ENCODE measurements at places on chromosomes 2 and 18.

DNA sequence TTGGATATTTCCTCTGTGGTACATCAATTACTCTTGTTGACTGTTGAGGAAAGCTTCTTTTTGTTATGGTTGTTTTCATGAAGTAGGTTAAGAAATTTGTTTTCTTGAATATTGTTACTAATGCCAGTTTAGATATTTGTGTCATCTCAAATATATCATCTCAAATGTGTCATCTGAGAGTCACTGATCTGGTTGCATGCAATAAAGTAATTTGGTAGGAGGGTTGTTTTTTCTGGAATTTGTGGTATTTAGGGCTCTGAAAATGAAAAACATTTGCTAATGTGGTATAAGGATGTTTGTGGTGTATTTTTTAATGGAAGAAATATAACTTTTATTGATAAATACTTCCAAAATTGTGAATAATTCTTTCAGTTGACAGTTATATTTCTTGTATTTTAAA, 117.7 kb downstream of the GREB1L start:
- DNase-seq, result no peak

DNA sequence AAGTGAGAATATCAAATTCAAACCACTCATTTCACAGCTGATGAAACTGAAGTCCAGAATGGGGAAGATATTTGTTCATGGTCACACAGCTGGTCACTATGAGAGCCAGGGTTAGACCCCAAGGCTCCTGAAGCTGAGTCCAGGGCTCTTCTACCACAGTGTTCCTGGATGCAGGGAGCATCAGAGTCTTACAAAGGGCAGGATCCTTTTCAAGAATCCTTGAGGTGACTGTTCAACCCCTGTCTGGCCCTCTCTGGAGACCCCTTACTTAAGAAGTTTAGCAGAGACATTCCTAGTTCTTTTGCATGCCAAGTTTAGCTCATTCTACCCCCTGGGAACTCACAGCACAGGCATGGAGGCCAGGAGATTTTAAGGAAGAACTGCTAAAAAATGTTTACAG, 15.7 kb downstream of the PROKR1 start:
- DNase-seq, result no peak

DNA sequence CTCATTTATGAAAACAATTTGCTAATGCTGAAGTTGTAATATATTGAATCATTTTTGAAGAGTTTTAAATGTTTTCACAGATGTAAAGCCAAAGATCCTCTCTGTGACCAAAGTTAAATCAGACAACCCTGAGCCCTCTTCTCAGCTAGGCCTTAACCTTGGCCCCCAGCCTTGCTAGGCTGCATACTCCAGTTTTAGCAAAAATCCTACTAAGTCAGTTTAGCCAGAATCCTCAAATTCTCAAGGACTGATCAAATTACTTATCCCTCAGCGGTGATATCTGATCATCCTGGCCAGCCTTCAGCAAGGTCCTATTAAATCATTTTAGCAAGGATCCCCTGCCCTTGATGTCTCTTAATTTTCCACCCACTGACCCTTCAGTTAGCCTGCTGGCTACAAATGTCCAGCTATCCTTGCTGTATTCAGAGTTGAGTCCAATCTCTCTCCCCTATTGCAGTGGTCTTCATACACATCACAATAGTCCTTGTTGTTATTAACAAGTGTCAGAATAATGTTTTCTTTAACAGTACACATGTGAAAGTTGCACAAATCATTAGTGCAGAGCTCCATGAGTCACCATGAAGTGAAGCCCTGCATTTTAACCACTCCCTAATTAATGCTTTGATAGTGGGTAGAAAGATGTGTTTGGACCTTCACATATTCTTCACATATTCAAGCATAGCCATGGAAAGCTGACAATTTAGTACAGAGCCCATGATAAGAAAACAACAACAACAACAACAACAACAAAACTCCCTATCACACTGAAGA, 206.4 kb downstream of the NBAS start:
- no peak for DNase-seq

DNA sequence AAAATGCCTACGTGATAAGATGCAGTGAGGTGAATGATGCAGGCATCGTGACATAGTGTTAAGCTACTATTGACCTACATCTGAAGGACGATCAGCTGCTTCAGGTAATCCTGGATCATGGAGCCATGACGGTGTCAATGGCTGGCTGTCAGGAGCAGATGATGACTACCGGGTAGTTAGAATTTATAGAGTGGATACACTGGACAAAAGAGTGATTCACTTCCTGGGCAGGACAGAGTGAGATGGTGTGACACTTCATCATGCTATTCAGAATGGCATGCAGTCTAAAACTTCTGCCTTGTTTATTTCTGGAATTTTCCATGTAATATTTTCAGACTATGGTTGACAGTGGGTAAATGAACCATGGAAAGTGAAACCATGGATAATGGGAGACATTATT, 29.5 kb downstream of the METTL8 start:
- DNase-seq, result no peak

DNA sequence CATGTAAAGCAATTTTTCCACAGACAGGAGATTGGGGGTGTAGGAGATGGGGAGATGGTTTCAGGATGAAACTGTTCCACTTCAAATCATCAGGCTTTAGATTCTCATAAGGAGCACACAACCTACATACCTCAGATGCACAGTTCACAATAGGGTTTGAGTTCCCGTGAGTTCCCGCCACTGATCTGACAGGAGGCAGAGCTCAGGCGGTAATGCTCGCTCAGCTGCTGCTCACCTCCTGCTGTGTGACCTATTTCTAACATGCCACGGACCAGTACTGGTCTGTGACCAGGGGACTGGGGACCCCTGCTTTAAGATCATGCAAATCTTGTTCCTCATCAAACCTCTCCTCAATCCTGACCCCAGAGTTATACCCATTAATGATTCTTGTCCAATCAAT, 70.1 kb downstream of the RPE start:
- no peak for DNase-seq

GRCh38 chr2:53753041-53753440, 14.6 kb upstream of the CHAC2 start:
- no peak for DNase-seq

- no peak for DNase-seq
Observed at GRCh38 chr2:241229563-241230401, 41.3 kb downstream of the ANO7 start.

- DNase-seq, result no peak
Observed at GRCh38 chr2:134933732-134934131, 15.1 kb downstream of the CCNT2 start.

- no peak for DNase-seq
Observed at GRCh38 chr2:111236025-111236424, 115.3 kb downstream of the BCL2L11 start.

- peak; percentile 61 for DNase-seq
Observed at GRCh38 chr2:10447300-10447894, 730 bp downstream of the ODC1 start.

- DNase-seq, result no peak
Observed at GRCh38 chr2:11430729-11431128, 35.2 kb downstream of the E2F6 start.

DNA sequence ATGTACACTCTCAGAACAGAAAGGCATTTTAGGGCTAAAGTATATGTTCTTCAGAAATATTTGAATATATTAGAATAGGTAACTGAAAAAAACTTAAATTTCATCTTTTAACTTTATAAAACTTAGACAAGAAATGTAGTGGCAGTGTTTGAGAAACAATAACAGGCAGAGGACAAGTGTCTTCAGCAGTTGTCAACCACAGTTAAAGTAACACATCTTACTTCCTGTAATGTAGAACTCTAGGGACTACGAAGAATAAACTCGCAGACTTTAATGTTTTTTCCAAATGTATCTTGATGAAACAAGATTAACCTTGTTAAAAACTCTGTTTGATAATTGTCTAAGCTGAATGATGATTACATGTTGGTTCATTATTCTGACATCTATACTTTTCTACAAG, 50.7 kb downstream of the RMDN2 start:
- DNase-seq, result no peak

DNA sequence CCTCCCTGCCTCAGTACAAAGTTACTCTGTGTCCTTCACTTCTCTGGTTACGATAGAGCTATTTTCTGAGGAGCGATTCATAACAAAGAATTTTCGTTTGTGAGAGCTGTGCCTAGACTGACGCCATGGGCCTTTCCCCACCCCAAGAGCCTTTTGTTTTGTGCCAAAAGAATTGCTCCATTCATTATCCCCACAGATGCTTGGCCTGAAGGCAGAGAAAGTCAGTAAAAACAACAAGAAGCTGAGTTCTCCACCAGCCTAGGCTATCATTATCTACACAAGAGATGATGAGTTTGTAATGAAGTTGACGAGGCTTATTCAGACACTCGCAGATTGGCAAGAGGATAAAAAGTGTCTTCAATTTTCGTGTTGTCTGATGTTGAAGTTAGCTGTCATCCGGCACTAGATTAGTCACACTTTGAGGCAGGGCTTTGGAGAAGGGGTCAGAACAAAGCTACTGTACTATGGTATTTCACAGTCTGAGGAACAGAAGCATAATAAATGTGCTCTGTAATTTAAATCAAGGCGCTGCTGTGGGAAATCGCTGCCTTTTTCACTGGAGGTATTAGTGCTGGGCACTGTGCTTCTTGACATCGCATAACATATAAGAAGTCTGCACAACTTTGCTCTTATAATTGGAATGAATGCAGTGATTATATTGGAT, 278.4 kb upstream of the FIGN start:
- no peak for DNase-seq

GRCh38 chr2:114709936-114710850, 267.8 kb downstream of the DPP10 start:
- no peak for DNase-seq

GRCh38 chr18:61606068-61606660, 272.9 kb downstream of the CDH20 start:
- DNase-seq, result no peak

- DNase-seq, result no peak
Observed at GRCh38 chr2:218029366-218030360, 26.9 kb upstream of the TNS1 start.

- DNase-seq, result peak; percentile 83
Observed at GRCh38 chr2:46942143-46942526, 26.5 kb upstream of the MCFD2 start.

DNA sequence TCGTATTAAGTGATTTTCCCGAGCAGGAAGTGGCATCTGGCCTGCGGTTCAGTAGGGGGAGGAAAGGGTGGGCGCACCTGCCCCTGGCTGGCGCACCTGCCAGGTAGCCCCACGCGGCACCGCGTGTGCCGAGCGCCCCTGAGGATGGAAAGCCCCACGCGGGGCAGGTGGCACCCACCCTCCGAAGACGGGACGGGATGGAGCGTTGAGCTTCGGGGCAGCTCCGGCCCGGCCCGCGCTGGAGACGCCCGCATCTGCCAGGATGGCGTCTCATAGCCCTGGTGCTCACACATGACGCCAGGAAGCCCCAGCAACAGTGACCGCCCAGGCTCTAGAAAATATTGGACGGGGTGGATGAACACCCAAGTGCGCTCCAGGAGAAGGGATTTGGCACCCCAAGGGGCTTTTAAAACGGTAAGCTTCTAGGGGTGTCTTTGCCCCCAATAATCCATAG, 2.5 kb upstream of the NFATC1 start:
- peak; percentile 37 for DNase-seq

- peak; percentile 85 for DNase-seq
Observed at GRCh38 chr2:9753276-9753600, 90.0 kb upstream of the TAF1B start.

GRCh38 chr18:9996094-9996493, 82.3 kb downstream of the VAPA start:
- no peak for DNase-seq

- DNase-seq, result no peak
Observed at GRCh38 chr2:102943251-102943650, 181.4 kb downstream of the TMEM182 start.

DNA sequence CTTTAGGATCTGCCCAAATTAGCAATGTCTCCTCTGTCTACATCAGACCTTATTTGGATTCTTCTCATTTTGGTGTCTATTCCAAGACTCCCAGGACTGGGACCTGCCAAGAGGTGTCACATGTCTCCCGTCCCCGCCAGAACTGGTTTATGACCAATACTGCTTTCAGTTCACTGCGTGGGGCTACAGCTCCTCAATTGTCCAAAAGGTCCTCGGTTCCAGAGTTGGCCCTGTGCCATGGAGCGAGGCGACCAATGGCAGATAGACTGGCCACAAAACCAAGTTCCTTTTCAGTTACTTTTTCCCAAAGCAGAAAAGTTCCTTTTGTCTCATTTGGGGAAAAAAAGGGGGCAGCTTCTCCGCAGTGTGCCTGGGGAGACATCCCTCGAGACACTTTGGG, 144.1 kb upstream of the ZNF236 start:
- DNase-seq, result no peak

- no peak for DNase-seq
Observed at GRCh38 chr2:11534071-11534745, 363 bp downstream of the GREB1 start.

GRCh38 chr18:2197946-2198345, 373.4 kb downstream of the METTL4 start:
- DNase-seq, result no peak

DNA sequence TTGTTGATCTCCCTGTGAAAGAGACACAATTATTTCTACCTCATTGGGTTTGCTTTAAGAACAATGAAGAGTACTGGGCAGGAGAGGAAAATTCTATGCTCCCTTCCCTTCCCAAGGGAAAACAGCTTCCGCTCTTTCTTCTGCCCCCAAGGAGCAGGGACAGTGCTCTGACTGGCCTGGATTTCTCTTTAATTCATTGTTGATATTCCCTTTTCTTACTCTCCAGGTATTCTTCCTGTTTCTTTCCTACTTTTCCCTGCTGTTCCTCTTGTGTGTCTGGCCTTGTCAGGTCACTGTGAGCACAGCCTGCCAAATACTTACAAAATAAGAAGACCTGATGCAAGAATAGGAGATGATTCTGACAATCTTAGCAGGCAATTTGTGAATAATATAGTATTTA, 49.6 kb upstream of the SPAG16 start:
- no peak for DNase-seq

DNA sequence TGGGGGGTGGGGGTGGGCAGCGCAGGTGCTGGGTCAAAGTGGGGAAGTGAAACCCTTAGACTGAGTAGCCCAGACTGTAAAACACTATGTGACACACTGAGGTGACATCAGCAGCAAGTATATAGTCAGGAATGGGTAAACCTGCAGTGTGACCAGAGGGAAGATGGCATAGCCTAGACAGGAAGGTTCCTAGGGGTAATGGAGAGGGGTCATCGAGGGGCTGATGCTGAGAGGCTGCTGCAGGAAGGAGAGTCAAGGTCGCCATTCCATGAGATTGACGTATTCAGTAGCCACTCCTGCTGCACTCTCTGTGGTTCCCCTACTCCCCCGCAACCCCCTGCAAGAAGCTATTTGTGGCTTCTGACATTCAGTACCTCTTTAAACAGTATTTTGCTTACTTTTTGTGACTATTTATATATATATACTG, 111.7 kb downstream of the CHST9 start:
- DNase-seq, result no peak

DNA sequence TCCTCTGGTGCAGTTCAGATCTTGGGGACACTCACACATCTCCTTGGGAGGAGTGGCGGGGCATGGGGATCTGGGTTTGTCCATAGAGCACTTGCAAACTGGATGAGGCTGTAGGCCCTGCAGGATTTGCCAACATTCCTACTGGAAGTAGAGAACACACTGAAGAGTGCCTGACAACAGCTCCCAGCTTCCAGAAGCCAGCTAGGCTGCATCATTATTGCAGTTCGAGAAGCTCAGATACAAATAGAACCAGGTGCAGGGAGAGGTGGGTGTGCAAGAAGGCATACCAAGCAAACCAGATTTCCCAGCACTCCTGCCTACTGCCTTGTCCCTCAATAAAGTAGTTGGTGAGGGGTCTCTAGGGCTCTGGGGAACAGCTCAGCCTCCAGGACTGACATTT, 52.5 kb downstream of the RHOB start:
- DNase-seq, result no peak

Measured in activated naive CD4-positive, alpha-beta T cell treated with anti-CD3 and anti-CD28 coated beads for 36 hours (primary cell).